ENCODE measurements at places on chromosomes 2 and 18.

DNA sequence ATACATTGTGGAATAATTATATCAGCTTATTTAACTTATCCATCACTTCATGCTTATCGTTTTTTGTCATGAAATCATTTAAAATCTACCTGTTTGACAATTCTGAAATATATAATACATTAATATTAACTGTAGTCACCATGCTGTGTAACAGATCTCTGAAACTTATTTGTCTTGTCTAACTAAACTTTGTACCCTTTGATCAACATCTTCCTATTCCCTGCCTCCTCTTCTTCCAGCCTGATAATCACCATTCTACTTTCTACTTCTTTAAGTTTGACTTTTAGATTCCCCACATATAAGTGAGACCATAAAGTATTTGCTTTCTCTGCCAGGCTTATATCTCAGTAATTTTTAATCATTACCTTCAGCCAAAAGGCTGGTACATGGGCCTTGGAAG, 134.2 kb upstream of the LINC00305 start:
- DNase-seq: no peak

DNA sequence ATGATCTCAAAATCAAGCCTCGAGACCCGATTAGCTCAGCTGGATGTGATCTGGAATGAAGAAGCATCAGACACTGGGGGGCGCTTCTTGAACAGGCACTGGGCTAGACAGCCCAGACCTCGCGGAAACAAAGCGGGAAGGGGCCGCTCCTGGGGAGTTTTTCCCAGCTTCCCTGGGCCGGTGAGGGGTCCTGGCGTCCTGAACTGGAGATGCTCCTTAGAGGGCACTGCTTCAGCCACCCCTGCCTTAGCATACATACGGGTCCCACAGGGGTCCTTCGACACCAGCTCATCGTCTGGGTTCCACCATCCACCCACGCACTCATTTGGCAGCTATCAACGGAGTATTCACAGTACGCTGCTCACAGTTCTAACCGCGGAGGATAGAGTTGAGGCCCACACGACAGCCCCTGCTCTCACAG, 146.7 kb downstream of the TSN start:
- DNase-seq: peak; percentile 60

DNA sequence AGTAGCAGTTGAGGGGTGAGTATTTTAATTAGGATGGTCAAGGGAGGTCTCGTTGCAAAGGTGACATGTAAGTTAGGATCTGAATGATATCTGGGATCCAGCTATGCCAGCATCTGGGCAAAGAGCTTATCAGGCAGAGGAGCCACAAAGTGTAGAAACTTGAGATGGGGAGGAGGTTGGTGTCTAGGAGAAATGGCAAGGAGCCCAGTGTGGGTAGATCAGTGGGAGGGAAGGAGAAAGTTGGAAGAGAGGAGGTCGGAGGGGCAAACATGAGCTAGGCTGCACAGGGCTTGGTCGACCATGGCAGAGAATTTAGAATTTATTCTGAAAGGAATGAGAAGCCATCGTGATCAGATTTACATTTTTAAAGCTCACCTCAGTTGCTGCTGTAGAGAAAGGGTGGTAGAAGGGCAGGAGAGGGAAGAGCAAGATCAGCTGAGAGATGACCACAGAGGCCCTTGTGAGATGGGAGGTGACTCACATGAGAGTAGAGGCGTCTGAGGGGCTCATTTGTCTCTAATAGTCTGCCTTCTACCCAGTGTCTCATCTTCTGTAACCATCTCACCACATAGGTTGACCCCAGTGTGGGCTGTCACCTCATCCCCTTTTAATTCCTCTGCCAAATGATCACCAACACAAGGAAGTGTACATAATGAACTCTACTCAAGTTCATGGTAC, 170.0 kb downstream of the ETAA1 start:
- DNase-seq: no peak

GRCh38 chr2:85826990-85827878, 61.6 kb downstream of the ST3GAL5 start:
- DNase-seq: peak; percentile 47

DNA sequence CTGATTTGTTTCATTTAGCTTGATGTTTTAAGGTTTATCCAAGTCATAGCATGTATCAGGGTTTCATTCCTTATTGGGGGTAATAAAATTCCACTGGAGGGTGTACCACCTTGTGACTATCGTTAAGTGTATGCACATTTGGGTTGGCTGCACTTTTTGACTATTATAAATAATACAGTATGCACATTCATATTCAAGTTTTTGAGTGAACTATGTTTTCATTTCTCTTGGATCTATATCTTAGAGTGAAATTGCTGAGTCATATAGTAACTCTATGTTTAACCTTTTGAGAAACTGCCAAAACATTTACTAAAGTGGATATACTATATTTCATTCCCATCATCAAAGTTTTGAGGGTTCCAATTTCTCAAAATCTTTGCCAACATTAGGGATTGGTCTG, 952.7 kb downstream of the TDRD15 start:
- no peak for DNase-seq

- no peak for DNase-seq
These were observed 119.3 kb upstream of the PKDCC start for GRCh38 chr2:41928526-41928925.

- DNase-seq: no peak
These were observed 32.4 kb upstream of the ATL2 start for GRCh38 chr2:38409156-38410102.

DNA sequence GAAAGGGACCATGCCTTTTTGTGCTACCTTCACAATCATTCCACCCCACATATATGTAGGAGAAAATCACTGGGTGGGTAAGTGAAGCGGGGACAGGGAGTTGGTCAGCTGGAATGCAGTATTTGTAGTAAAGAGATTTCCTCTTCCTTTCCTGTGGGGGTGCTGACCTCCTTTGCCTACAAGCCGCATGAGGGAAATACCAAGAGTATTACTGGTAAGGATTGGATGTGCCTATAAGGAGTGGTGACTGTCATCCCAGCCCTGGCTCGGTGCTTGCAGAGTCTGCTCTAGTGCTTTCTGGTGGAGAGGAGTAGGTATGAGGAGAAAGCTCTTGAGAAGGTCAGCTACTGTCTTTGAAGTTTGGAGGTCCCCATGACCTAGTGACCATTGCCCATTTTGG, 324.6 kb downstream of the HRH4 start:
- DNase-seq: no peak
